ENCODE measurements at places on chromosomes 2 and 18.

- DNase-seq: no peak
Observed at GRCh38 chr2:220460257-220460985, 833.0 kb downstream of the SLC4A3 start.

GRCh38 chr2:130261970-130262760, 63.9 kb upstream of the TUBA3E start:
- peak; percentile 10 for DNase-seq

DNA sequence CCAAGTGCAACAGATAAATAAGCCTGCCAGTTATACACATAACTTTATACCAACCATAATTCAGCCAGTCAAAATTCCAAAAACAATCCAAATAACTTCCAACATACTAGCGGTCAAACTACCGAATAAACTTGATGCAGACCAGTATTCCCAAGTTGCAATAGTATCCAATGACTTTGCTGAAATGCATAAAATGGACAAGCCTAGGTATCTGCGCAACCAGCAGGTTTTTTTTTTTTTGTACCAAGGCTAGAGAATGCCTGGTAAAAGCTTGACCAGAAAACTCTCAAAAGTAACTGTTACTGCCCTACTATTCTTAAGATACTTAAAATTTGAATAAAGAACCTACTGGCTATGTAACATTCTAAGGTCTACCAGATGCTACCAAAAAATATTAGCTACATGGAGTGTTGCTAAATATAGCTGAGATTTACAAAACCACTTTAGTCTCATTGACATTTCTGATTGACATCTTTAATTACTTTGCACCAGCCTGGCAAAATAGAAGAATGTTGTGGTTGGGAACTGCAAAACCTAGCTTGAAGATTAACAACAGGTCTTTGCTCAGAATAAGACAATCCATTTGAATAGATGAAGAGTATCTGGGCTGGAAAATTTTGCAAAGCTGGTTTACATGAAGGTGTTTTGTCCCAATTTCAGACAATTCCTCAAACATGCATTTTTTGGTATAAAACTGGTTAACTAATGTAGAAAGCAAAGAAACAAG, 7.3 kb downstream of the SRSF7 start:
- DNase-seq: no peak

GRCh38 chr2:239033801-239034560, 186.1 kb downstream of the TWIST2 start:
- no peak for DNase-seq

- DNase-seq: no peak
Observed at GRCh38 chr2:69034845-69035244, 21.9 kb downstream of the ANTXR1 start.

- DNase-seq: peak; percentile 86
Observed at GRCh38 chr2:127176371-127177311, 43.5 kb downstream of the CYP27C1 start.

- peak; percentile 15 for DNase-seq
Observed at GRCh38 chr2:25251422-25252273, 83.3 kb upstream of the POMC start.

GRCh38 chr2:190578158-190579057, 43.9 kb upstream of the NEMP2 start:
- peak; percentile 54 for DNase-seq

- no peak for DNase-seq
Observed at GRCh38 chr2:109030870-109031475, 42.0 kb upstream of the EDAR start.

DNA sequence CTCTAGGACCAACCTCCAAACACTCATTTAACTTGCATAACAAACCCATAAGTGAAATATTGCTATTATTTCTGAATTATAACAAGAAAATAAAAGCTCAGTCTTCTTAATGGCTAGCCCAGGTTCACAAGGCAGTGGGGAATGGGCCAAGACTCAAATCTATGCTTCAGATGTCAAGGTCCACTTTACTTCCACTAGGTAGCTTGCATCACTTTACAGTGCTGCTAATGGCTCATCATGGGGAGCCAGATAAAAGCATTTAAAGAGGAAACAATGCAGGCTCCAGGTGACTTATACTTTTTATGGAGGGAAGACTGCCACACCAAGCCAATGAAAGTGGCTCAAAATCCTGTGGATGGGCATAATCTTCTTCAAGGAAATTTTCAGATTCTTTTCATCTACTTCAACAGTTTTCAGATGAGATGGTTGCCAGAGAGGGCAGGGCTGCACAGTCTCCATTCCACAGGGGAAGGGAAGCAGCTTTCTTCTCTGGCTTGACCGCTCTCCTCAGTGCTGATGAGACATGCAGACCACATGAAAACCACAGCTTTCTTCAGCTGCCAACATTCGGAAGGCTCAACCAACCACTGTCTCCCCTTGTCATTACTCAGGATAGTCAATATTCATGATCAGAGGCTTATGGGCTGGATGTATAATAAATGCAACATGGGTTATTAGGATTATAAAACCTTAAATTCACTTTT, 361.9 kb upstream of the MEX3C start:
- no peak for DNase-seq

- peak; percentile 63 for DNase-seq
Observed at GRCh38 chr2:48209214-48209885, 303.1 kb upstream of the FBXO11 start.

DNA sequence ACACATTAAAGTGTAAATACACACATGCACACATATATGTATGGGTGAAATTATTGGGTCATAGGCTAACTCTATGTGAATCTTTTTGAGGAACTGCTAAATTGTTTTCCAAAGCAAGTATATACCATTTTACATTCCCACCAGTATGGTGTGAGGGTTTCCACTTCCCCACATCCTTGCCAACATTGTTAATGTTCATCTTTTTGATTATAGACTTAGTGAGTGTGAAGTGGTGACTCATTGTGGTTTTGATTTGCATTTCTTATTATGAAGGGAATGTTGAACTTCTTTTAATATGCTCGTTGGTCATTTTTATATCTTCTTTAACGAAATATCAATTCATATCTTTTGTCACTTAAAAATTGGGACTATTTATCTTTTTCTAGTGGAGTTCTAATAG, 181.8 kb upstream of the GCFC2 start:
- DNase-seq: no peak

DNA sequence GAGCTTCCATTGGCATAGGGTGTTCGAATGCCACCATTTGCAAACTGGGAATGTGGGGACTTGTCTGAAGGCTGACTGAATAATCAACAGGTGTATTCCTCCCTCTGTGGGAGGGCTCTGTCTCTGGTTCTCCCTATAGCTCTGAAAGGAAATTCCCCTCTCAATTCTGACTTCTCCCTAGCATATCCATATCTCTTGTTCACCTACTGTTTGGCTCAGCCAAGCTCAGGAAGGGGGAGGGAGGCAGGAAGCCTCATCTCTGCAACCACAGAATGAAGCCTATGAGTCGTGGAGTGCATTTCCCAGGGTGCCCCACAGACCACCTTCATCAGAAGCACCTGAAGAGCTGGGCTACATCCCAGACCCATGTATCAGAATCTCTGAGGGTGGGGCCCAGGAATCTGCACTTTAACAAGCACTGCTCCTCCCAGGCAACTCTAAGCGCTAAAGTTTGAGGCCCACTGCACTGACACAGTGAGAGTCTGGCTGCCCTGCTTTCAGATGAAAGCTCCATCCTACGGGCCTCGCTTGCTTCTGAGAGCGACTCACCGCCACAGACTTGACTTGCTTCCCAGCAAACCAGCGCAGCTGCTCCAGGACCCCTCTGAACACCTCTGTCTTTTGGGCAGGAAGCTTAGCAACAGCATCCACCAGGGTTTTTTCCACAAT, 32.0 kb downstream of the XDH start:
- peak; percentile 33 for DNase-seq

- no peak for DNase-seq
Observed at GRCh38 chr2:99981840-99982239, 160.6 kb downstream of the AFF3 start.

GRCh38 chr2:227201771-227202170, 37.3 kb downstream of the COL4A3 start:
- DNase-seq: no peak

DNA sequence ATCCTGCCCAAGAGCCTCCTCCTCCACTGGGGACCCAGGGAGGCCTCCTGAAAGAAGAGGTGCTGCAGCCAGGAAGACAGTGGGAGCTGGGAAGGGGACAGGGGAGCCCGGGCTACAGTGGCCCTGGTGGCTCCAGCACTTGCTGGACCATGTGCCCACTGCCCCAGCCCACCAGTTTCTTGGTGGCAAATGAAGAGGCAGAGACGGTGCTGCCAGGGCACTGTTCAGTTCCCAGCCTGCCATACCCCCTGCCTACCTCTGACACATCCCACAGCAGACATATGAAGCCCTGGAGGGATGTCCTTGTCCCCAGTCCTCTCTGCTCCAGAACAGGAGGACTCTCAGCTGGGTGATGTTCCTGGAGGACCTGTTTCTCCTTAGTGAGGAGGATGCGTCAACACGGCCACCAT, 3.7 kb downstream of the RAMP1 start:
- DNase-seq: no peak

- no peak for DNase-seq
Observed at GRCh38 chr2:23793476-23793875, 133.4 kb downstream of the ATAD2B start.

DNA sequence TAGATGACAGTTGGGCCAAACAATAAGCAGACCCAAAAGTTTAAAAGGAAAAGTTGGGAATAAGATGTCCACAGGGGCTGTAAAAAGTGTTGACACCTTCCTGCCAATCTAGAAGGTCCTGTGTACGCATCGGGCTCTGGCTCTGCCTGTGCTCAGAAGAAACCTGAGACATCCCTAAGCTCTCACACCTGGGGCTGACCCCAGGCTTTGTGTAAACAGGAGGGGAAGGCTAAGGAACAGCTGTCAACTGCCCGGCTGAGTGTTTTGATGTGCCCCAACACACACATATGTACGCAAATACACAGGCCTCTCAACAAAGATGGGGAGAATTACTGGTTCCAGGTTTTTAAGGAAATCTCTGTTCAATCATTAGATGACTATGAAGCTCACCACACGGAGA, 59.5 kb downstream of the TMEM131 start:
- no peak for DNase-seq

- DNase-seq: no peak
Observed at GRCh38 chr2:120341977-120342376, 4.0 kb upstream of the INHBB start.

DNA sequence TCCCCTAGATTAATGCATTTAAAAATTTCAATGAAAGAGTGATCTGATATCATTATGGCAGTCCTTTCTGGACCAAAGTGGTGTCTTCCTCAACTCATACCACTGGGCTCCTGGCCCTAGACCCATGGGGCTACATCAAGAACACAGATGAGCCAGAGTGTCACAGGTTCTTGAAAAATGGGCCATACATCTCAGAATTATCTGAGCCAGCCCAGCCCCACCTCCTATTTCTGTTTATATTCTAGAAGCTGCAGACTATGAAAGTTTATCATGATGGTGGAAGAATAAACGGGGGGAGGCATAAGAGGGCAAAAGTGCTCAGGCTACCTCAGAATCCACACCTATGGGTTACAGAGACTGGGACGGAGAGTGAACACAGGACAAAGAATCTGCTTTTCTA, 120.6 kb upstream of the TACR1 start:
- DNase-seq: no peak

DNA sequence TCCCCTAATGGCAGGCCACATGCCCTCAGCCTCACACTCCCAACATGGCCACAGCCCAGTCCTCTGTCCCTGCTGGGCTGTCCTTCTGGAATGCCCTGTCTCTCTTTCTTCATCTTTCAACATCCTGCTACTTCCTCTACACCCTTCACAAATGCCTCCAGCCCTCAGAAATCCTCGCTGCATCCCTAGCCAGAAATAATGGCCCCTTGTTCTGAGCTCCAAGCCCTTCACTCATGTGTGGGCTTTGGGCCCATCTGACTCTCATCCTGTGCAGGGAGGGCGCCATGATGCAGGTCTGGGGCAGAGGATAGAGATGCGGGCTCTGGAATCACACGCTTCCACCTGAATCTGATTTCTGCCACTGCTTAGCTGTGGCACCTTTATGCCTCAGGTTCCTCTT, 181.9 kb downstream of the TNS1 start:
- no peak for DNase-seq

- DNase-seq: no peak
Observed at GRCh38 chr2:148027822-148028221, 6.9 kb downstream of the MBD5 start.

DNA sequence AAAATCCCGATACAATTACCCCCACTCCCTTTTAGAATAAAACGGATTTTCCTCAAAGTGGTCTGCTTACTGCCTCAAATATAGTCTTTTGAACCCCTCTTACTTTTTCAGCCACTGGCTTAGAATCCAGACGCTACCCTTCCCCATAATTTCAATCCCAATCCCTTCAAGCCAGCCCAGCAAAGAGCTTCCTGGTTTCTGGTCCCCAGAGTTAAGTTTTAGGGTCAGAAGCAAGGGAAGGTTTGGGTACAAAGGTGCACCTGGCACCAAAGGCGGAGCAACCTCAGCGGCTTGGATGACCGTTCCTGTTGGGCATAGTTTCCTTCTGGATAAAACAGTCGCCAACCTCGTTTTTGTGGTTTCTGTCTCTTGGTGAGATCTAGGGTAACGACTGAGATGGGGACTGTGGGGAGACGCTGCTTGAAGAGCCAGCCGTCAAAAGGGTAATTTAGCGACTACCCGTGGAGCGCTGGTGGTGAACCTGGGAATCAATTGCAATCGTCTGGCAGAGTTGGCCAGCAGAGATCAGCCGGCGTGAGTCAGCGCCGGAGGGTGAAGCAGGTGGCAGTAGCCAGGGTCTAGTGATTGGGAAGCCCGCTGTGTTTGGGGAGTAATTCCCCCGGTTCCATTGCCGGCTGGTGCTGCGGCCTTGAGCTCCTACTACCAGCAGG, 1.6 kb downstream of the FEV start:
- DNase-seq: no peak

- no peak for DNase-seq
Observed at GRCh38 chr2:215052404-215052803, 86.0 kb downstream of the ABCA12 start.

GRCh38 chr2:107932979-107933378, 53.3 kb upstream of the SLC5A7 start:
- peak; percentile 8 for DNase-seq

GRCh38 chr2:24903161-24904103, 16.6 kb downstream of the ADCY3 start:
- no peak for DNase-seq

- DNase-seq: no peak
Observed at GRCh38 chr2:8606226-8606625, 75.6 kb upstream of the ID2 start.

GRCh38 chr2:216583147-216583546, 50.1 kb upstream of the IGFBP2 start:
- peak; percentile 81 for DNase-seq

DNA sequence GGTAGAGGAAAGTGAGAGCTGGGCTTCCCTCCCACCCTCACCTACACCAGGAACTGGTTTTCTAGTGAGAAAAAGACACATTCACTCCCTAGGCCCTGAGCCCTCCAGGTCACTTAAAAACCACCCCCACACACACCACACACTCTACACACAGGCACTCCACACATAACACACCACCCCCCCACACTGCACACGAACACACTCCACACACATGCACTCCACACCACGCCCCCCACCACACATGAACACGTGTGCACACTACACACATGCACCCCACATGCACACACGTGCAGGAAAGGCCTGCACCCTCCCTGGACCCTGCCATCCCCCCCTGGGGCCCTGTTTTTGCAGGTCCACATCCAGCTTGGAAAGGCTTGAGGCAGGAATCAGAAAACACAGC, 67.6 kb downstream of the RALBP1 start:
- no peak for DNase-seq

GRCh38 chr18:77359561-77360314, 110.1 kb downstream of the GALR1 start:
- DNase-seq: no peak
